K562 (cell line): ENCODE measurements at places on chromosomes 12 and 14.

GRCh38 chr14:33740531-33740930 is 210.3 kb downstream of the EGLN3 start:
- no peak for DNase-seq

DNA sequence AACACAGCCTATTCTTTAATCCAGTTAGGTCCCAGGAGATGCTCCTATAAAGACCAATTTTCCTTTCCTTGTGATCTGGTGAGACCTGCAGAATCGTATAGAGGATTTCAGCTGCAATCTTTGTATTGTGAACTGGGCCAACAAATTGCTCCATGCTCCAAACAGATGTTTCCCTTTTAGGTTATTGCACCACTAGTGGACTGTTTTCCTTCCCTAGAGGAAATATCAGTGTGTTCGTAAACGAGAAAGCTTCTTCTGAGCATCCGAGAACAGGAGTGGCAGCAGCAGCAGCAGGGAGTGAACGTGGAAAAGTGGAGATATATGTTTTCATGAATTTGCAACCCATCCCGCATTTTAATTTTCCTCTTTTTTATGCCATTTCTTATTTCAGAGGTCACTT is 344.1 kb upstream of the PDE3A start:
- no peak for DNase-seq

DNA sequence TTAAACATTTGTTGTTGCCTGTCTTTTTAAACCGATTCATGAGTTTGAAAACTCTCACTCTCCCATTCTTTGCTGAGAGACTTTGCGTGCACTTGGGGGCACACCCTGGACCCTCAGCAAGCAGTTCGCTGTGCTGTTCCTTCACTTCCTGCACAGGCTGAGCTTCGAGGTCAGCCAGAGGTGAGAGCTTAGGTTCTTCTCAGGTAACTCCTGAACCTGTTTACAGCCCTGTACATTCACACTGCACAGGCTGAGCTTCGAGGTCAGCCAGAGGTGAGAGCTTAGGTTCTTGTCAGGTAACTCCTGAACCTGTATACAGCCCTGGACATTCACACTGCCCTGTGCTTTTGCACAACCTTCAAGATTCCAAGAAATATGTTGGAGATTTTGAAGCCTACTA is 9.8 kb upstream of the CLECL1 start:
- DNase-seq = no peak

DNA sequence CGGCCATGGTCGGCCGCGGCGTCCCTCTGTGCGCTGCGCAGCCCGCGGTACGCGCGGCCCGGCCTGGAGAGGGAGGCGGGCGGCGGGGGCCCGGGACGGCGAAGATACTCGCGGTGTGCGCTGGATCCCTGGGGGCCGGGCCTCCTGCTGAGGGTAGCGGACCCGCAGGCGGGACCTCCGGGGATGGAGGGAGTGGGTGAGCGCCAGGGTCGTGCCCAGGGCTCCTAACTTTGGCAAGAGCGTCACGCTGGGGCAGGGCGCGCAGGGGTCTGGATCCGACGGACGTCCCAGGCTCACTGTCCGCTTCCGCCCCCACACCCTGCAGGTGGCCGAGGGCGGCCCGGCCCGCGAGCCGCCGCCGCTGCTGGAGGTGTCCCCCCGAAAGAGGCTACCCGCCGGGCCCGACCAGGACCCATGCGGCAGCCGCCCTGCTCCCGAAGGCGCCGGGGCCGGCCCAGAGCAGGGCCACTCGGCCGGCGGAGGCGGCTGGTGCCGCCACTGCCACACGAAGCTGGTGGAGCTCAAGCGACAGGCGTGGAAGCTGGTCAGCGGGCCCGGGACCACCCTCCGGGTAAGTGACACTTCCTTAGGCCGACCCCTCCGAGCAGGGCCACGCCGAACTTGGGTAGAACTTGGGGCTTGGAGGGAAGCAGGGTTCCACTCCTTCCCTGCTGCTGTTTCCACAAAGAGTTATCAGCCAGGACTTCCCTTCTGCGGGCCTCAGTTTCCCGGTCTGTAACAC is 502 bp downstream of the KIF26A start:
- DNase-seq = no peak

- no peak for DNase-seq
These were observed 60.4 kb upstream of the ARID2 start for GRCh38 chr12:45669093-45669492.

- no peak for DNase-seq
These were observed 755.1 kb upstream of the TBX3 start for GRCh38 chr12:115439008-115439601.

DNA sequence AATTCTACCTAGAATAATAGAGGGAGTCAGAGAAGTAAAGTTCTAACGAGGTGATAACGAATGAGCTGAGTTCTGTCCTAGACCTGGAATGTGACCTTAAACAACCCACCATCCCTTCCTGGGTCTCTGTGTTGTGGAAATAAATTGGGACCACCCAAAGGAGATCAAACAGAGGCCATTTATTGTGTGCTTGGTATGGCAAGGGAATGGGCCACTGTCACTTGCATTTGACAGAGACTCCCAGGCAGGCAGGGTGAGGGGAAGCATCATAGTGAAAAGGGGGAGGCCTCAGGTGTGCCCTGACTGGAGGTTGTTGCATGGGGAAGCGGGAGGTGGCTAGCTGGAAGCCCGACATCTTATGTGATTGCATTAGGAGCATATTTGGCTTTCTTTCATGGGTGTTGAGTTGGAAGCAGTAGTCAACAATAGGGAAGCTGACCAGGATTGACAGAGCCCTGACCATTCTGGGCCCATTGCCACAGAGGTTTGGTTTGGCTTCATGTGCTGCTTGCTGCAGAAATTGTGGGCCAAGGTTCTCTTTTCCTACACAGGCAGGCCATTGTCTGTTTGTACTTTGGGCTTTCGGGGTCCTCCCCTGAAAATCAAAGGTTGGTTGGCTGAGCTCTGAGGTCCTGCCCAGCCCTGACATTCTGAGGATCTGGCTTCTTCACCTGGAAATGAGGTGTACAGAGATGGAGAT is 17.6 kb upstream of the FAM181A start:
- no peak for DNase-seq

DNA sequence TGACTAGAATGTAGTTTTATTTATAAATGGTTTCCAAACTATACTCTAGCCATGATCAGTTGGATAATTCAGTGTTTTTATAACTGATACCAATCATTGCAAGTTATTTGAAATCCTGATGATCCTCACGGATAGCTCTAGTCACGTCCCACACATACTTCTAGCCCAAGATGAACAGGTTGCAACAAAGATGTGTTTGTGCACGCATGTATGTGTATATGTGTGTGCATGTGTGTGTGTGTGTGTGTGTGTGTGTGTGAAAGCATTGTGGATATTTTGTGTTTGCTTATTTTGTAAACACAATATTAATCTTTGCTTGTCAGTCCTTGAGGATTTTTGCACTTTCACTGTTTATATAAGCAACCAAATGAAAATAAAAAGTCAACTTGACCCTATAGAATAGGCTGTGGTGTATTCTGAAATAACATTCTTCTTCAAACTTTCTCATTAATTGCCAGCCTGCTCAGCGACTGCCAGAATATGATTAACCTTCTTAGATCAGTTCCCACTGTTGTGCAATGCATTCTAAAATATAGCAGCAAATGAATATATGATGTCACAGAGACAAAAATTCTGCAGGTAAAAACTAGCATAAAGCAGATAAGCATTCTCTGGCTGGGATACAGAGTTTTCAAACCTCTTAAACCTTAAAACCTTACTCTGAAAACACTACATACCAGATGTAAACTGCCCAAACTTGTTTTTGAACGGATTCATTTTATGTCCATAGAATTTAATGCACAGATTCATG is 48.8 kb upstream of the HIF1A start:
- no peak for DNase-seq

DNA sequence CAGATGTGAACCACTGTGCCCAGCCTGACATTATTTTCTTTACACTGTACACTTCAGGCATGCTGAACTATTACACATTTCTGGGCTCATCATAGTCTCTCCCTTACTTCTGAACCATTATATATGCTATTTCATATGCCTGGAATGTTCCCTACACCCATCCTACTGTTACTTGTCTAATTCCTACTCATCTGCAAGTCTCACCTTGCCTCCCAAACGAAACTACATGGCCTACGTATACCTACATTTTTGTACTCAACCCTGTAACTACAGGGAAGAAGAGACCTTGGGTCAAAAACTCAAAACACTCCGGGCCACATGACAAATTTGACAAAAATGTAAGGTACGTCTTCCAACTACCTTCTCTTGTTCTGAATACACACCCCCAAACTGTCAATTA is 9.5 kb upstream of the EEA1 start:
- no peak for DNase-seq

- no peak for DNase-seq
These were observed 1319.1 kb downstream of the TMEM121 start for GRCh38 chr14:106845286-106846087.

DNA sequence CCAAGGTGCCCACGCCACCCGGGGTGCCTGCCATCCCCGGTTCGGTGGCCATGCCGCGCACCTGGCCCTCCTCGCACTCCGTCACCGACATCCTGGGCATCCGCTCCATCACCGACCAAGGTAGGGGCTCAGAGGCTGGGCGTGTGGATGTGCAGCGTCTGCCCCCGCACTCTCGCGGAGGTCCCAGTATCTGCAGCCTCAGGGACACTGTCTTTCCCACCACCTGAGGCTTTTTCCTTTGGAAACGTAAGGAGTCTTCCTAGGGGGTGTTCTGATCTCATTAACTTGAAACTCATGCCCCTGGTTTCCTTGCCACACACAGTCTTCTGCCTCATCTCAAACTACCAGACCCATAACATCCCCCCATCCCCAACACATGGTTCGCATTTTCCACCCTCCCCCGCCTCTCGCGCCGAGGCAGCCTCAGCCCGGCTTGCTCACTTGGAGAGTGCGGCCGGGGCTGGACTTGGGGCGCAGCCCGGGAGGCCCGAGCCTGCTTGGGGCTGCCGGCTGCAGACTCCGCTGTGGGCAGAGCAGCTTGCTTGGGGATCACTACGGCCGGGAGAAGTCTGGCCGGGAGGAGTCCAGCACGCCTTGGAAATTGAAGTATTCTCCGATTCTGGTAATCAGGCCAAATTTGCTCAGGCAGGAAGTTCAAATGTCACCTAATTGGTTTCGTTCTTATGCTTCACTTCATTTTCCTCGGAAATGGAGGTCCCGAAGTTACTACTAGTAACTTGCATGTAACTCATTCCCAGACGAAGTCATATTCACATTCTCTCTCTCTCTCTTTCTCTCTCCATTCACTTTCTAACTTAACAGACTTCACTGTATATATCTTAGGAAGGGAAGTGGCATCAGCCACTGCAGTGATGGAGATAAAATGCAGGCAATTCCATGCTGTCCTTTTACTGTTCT is 2.0 kb downstream of the PAX9 start:
- no peak for DNase-seq

GRCh38 chr14:38038986-38039385 is 168.7 kb upstream of the SSTR1 start:
- no peak for DNase-seq

DNA sequence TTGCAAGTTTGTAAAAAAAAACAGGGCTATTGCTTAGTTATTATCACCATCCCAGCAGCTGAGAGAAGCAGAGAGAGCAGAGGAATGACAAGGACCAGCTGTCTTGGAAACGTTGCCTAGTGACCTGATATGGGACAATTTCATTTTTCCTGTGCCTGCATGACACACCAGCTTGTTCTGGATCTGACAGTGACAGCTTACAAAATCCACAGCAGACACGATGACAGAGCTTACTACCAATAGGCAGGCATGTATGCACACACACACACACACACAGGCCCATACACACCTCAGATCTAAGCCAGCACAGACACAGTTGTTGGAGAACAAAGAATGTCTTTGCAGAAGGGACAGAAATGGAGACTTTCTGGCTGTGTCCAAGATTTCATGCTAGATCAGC is 25.4 kb downstream of the HSPB8 start:
- no peak for DNase-seq
